ENCODE measurements at places on chromosomes 1 and 21. TPM values are rescaled to one million over a fixed set of nuclear protein-coding genes. Genes with fewer than 3 reads are reported as not detected.

The CFHR5 gene
- not detected for total RNA-seq

The NFASC gene
- 32.7 TPM for total RNA-seq

The HSD11B1 gene
- total RNA-seq: 137 TPM

The SAMD11 gene
- total RNA-seq: 36.6 TPM

The TTC24 gene
- not detected for total RNA-seq

The ZNF697 gene
- 10.2 TPM for total RNA-seq

The RPTN gene
- not detected for total RNA-seq

The LMX1A gene
- total RNA-seq: not detected
